ENCODE measurements at places on chromosomes 6 and 20.

- no peak for DNase-seq
Observed at GRCh38 chr6:76250666-76251065, 178.2 kb upstream of the IMPG1 start.

- DNase-seq = no peak
Observed at GRCh38 chr6:45569210-45569945, 191.6 kb upstream of the SUPT3H start.

DNA sequence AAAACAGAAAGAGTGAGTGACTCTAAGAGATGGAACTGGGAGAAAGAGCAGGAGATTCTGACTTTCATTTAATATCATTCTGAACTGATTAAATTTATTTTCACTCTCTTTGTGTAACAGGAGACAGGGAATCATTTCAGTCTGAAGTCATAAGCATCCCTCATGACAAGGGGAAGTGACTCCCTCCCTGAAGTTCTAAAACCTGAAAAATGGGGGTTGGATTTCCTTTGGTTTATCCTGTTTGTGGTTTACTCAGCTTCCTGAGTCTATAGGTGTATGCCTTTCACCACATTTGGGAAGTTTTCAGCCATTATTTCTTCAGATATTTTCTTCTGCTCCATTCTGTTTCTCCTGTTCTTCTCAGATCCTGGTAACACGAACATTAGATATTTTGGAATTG, 3.4 kb upstream of the FKBP1A start:
- DNase-seq = no peak

- DNase-seq = no peak
Observed at GRCh38 chr6:69584913-69585729, 211.7 kb downstream of the LMBRD1 start.

GRCh38 chr20:9093218-9093957, 24.5 kb downstream of the PLCB4 start:
- no peak for DNase-seq

- no peak for DNase-seq
Observed at GRCh38 chr20:38115205-38115604, 49.9 kb downstream of the TGM2 start.

DNA sequence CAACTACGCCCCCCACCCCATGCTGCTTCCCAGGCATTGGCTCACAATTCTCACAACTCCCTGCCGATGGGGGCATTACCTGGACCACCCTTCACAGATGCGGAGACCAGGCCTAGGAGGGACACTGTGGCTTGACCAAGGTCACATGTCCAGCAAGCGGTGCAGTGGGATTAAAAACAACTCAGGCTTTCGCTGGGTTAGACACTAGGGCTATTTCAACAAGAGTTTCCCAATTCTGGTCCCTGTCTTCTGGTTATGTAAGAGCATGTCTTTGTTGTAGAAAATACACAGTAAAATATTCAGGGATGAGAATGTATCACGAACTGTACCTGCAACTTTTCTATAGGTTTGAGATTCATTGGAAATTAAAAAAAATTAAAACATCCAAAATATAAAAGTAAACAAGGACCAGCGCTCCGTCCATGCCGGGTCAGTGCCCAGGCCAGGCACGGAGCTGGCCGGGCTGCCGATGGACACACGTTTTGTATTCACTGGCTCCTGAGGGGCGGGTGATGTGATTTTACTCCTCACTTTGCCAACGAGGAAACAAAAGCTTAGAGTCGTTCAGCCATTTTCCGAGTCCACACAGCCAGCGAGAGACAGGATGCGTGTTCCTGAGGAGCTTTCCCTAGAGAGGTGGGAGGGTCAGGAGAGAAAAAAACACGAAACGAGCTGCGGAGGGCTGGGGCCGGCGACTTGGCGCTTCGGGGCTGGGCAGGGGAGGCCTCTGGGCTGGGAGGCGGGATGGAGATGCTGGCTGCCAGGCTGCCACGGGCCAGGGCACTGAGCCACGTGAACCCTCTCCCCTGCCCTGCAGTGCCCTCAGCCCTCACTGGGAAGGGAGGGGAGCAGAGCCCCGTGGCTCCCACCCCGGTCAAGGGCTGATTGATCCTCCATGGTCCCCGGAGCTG, 17.1 kb upstream of the VSTM2L start:
- DNase-seq = no peak

DNA sequence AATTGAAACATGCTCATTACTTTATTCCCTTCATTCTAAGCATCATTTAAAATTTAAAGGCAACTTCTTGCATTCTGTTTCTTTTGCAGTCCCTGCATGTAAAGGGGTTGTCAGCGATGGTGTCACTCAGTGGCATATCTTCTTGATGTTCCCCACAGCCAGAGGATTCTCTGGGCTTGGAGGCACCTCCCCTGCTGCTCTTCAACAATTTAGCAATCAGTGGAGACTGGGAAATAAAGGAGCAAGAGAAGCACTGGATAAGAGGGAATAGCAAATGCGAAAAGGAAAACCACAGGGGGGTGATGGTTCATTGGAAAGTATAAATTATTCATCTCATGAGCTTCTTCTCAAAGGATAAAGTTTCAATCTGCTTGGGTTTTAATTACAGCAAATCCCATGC, 30.7 kb upstream of the MC3R start:
- no peak for DNase-seq

DNA sequence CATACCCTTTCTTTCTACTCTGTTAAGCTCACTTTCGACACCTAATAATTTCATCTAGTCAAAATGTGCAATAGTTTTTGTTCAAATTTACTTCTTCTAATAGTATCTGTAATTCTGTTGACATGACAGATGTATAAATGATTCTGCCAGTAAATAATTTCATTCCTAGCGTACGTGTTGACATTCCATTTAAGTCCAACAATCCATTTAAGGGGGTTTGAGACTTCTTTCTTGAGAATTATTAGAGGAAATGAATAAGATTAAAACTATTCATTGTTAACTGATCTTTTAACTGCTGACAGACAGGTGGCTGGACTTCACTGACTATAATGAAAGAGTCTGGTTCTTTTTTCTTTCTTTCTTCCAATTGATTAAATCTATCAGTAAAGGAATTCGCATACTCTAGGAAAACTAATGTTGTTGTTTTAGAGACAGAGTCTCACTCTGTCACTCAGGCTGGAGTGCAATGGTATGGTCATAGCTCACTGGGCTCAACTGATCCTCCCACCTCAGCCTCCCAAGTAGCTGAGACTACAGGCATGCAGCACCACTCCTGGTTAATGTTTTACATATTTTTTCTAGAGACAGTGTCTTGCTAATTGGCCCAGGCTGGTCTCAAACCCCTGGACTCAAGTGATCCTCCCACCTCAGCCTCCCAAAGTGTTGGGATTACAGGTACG, 55.9 kb downstream of the MAP3K5 start:
- DNase-seq = no peak

DNA sequence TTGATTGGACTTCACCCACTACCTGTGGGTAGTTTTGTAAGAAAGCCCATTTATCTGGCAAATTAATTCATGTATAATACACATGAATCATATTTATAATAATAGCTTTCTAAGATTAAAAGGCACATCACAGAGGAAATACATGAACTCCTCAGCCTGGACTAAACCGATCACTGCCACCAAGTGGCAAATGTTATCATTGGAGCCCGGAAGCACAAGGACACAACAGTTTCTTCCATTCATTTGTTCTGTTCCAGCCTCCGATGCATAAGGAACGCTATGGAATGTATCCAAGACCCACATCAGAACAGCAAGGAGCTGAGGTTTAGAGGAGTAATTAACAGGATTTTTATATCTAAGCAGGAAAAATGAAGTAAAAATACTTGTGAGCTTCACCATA, 13.9 kb upstream of the IPCEF1 start:
- no peak for DNase-seq

DNA sequence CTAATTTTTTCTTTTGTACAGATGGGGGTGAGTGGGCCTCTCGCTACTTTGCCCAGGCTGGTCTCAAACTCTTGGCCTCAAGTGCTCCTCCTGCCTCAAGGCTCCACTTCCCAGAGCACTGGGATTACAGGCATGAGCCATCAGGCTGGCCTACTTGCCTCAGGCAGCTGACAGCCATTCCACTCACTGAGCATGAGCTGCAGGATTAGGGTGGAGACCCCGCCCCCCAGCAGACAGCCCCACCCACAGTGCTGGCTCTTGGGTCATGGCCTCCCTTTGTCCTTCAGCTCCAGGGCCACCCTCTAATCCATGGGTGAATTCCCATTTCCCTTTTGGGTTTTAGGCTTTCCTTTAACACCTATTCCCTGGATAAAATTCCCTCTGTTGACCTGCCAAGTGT, 82.1 kb downstream of the BFSP1 start:
- no peak for DNase-seq

DNA sequence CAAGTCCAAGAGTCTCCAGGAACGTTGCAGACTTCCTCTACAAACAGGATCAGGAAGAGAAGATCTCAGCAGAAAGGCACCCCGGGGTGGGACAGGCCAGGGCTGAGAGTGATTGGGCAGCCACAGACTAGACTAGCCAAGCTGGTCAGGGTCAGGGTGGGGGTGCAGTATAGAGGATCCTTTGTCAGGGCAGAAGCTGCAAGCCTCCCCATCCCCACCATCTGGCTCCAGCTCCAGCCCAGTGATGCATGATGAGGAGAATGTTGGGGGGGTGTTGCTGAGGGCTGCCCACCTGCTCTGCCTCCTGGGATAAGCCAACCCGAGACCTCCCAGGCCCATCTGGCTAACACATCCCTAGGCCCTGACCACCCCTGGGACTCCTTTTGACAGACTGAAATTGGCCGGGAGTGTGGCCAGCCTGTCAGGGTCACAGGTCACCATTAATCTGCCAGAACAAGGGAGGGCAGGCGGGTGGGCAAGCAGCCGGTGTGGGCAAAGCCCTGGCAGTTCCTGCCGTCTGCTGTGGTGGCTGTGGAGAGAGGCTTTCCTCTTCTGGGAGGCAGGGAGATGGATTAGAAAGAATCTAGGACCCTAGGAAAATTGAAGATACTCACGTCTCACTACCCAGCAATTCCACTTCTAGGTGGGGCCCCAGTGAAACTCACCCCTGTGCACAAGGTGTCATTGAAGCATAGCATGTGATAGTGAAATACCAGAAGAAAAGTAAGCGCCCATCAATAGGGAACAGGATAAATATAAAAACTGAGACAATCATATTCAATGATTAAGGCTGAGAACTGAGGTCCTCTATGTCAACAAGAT, 22.1 kb upstream of the SNTA1 start:
- DNase-seq = no peak

DNA sequence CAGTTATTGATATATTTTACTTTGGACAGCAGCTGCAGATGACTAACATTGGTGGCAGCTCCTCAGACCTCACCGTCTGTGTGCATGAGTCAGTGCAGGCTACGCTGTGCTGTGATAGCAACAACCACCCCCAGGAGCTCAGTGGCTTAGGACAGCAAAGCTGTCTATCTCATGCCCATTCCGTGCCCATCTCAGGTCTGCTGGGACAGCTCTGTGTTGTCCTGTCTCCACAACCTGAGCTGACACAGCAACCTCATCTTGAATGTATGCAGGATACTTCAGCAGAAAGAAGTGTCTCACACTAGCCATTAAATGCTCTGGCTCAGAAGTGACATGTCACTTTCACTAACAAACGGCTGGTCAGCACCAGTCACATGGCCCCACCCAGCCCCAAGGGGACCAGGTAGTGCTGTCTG, 47.7 kb downstream of the BANF2 start:
- DNase-seq = peak; percentile 70

- no peak for DNase-seq
Observed at GRCh38 chr20:34703424-34704176, 544 bp upstream of the TP53INP2 start.

GRCh38 chr6:27049863-27050781, 197.4 kb upstream of the PRSS16 start:
- no peak for DNase-seq

DNA sequence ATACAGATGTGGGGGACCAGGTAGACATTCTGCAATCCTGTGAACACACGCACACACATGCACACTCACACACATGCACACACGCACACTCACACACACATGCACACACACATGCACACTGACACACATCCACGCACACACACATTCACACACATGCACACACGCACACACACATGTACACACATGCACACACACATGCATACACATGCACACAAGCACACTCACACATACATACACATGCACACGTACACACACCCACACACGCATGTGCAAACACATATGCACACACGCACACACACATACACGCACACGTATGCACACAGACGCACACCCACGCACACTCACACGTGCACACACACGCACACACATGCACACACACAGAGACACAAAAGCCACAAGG, 14.3 kb upstream of the GGTLC1 start:
- DNase-seq = no peak

DNA sequence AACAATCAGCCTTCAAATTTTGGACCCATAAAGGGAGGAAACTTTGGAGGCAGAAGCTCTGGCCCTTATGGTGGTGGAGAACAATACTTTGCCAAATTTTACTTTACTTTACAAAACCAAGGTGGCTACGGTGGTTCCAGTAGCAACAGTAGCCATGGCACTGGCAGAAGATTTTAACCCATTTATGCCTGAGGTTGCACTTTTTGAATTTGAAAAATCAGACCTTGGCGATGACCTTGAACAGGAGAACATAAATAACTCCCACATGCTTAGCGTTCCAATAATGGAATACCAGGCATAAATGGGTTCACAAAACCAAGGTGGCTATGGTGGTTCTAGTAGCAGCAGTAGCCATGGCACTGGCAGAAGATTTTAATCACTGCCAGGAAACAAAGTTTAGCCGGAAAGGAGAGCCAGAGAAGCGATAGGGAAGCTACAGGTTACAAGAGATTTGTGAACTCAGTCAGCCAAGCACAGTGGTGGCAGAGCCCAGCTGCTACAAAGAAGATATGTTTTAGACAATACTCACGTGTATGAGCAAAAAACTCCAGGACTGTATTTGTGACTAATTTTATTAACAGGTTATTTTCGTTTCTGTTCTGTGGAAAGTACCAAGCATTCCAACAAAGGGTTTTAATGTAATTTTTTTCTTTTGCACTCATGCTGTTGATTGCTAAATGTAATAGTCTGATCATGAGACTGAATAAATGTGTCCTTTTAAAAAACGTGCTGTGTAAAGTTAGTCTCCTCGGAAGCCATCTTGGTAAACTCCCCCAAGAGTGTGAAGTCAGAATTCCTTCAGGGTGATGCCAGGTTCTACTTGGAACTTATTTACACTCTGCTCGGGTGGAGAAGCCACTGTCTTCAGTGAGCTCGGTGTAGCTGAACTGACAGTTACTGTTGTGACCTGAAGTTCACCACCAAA, 6.7 kb downstream of the SFT2D1 start:
- DNase-seq = no peak

- DNase-seq = no peak
Observed at GRCh38 chr20:42018979-42019378, 400.8 kb upstream of the CHD6 start.

DNA sequence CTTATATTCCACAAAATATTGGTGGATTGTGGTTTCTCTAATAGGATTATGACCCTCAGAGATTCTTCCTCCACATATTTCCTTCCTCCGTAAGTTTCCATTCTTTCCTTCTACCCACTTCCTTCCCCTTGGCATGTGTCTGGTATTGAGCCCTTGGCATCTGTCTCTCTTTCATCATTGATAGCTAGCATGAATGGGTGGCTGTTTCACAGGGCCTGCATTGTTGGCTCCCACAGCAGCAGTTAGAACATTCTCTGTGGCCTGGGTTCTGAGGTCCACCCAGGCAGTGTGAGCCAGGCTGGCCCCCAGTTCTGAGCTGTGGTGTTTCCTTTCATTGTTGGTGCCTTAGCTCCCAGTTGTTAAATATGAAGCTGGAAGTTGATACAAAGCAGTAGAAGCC, 125.3 kb downstream of the ANKS1A start:
- DNase-seq = no peak
